CD4-positive, alpha-beta T cell treated with Interleukin-21 for 1 hour (primary cell): ENCODE measurements at places on chromosomes 5 and 9.

DNA sequence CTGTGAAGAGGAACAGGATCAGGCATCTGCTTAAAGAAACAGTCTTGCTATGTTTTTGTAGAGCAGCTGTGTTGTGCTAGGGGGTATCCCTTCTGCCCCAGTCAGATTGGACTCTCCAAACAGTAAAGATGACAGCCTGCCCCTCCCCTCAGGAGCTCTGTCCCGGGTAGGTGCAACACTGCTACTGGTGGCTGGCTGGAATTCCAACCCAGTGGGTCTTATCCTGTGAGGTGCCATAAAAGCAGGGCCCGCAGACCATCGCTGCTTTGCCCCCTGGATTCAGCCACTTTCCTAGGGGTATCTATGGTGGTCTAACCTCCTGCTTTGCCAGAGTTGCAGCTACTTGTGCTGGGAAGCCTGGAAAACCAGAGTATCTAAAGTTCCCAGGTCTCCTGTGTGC, 114.6 kb upstream of the PPP1R2B start:
- DNase-seq = no peak

- no peak for DNase-seq
These were observed 165.0 kb upstream of the MPDZ start for GRCh38 chr9:13444245-13445102.

DNA sequence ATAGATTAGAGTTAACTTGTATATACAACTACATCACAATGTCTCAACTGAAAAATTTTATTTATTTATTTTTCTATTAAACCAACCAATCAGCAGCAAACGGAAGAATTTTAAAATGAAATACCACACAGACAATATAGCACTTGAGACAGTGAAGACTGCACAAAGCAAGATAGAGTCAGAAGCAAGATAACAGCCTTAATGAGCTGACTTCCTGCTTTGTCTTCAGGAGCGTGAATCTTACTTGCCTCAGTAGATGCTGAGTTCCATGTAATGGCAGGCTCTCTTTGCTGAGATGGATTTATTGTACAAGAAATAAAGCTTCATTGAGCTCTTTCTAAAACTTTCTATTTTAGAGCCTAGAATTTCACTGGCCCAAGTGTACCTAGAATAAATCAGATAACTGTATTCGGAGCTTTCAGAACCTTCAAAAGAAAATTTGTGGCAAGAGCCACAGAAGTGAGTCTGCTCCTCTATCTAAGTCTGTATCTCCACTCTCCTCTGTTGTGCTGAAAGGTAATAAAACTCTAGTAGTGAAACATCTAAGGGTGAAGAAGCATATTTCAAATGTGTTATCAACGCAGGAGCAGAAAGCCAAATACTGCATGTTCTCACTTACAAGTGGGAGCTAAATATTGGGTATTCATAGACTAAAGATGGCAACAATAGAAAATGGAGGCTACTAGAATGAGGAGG, 83.3 kb upstream of the ANKRD55 start:
- DNase-seq = no peak

DNA sequence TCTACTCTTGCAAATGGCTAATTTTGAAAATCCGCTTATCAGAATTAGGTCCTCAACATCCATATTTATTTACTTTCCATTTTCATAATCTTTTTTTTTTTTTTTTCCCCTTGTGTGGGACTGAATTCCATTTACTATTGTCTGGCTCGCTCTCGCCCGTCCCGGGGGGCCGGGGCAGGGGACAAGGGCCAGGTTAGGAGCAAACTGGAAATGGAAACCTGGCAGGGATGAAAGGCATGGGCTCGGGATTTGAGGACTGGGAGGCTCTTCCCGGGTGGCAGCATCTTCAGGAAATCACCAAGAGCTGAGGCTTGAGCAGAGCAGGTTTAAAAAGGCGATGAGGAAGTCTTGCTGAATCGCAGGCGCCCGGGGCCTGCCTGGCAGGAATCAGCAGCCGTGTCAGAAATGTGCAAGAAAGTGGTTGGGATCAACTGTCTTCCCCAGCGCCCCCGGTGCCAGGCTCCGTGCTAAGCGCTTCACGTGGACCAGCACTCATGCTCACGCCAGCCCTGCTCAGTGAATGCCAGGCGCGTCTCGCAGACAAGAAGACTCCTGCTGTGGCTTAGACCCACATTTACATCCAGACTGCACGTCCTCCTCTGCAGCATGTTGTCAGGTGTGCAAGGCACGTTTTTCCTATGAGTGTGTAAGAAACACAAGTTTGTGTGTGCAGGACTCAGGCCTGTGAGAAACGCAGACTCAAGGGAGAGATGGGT, 66.3 kb upstream of the UNC5A start:
- no peak for DNase-seq

DNA sequence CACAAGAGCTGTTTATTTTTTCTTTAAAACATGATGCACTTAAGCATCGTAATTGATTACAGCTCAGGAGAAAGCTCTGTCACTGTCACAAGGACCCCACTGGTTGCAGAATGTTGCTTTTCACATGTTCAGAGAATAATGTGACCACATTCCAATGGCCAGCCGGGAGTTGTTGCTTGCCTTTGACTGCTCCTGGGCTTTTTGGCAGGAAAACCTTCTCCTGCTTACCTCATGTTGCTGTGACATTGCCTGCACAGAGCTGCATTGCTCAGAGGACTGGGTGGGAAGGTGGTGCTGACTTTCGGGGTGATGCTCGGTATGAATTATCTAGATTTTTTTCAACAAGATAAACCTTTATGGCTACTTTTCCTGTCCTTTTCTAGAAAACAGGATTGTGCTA, 88.2 kb downstream of the PALM2AKAP2 start:
- no peak for DNase-seq

DNA sequence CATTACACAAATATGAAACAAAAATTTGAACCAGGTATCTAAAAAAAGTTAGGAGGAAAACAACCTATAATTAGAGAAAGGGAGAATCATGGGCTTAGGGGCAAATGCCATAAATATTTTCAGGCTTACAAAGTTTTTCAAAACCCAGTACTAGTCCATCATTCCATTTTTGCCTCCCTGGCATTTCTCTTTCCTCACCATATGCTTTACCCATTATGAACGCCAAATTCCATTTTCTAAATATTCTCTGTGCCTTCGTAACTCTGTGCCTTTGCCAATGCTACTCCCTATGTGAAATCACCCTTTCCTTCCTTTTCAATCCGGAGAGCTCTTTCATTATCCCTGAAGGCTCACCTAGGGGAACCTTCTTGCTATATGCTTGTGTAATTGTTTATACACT, 434.1 kb downstream of the ZSWIM6 start:
- DNase-seq = no peak

GRCh38 chr9:27537027-27537435, 7.4 kb upstream of the MOB3B start:
- DNase-seq = no peak

DNA sequence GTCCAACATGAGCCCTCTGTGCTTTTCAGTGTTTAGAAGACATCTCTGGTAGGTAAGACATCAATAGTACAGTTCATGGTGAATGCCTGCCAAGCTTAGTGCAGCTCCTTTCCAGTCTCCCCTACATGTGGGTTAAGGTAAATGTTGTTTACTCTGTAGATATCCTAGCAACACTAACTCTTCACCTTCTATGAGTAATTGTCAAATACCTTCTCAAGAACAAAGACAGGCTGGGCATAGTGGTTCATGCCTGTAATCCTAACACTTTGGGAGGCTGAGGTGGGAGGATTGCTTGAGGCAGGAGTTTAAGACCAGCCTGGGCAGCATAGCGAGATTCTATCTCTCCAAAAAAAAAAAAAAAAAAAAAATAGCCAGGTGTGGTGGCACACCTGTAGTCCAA, 18.7 kb upstream of the RASGRF2 start:
- DNase-seq = no peak

DNA sequence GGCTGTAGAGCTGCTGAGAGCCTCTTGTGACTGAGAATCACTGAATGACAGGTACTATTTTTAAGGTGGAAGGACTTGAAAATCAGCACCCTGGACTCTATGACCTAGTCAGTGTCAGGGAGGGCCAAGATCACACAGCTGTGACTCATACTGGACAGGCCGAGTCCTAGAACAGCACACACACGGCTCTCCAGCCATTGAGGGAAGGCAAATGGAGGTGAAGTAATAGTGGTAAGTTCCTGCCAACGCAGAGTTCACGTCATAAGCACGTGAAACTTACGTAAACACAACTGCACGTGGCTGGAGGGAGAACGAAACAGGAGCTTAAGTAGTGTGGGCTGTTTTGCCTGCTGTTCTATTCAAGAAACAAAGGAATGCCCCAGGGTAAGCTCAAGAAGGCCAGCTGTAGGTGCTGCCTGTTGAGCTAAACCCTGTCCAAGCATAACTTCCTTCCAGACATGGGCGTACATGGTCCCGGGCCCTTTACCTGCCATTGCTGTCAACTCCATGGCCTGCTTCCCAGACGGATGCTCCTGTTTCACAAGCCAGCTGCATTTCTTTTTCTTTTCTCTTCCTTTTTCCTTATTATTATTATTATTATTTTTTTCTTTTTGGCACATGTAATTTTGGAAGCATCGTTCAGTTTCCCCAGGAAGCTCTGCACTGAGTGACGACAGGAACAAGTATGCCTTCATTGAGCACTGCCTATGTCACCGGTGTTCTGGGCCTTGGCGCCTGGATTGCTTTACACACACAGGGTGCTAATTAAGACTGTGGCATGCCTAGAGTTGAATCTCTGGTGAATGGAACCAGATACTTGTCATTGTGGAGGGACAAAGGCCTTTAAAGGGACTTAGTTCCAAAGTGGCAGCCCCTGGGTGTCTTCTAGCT, 10.2 kb upstream of the LCP2 start:
- no peak for DNase-seq

DNA sequence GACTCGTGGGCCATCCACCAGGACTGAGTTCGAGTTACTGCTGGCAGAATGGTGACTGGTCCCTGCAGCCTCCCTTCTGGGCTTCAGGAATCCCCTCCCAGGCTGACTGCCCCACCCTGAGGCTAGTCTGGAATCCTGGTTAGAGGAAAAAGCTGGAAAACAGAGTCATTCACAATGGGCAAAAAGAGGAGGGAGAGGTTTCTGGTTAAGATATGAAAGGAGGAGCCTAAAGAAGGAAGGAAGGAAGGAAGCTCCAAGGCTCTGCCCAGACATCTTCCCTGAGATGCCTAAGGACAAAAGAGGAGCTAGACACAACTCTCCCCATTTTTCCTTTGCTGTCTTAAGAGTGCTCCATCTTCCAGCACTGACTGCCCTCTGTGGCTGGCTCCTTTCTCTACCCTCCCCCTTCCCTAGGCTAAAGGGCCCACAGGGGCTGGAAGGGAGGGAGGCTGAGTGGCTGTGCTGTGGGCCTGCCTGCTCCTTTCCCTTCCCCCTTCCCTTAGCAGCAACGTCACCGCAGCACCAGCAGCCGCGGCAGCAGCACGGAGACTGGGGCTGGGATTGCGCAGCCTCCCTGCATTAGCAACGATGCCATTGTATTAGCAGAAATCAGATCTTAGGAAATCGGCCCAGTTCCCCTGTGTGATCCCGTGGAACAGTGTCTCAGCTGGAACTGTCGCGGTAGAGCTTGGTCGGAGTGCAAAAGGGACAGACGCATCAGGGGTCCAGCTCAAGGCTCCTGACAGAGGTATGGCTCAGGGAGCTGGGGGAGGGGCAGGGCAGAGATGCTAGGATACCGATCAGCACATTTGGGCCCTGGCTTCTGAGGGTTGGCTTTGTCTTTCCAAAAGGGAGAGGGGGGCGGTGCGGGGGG, 48.7 kb downstream of the RUSC2 start:
- DNase-seq = no peak

DNA sequence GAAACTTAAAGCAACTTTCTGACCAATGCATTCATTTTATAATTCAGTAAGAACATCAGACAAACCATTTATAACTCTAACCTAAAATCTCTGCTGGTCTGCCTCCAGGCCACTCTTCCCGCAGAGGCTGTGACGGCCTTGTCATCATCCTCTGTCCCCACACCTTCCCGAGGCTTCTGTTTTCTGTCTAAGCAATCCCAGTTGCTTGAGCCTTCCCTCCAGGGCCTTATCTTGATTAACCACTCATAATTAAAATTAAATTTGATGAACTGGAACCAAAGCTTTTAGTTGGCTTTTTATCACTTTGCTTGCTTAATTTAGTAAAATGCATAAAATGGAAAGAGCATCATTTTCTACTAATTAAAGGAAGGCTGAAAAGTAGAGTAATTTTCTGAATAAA, 312.4 kb downstream of the DIRAS2 start:
- DNase-seq = no peak

DNA sequence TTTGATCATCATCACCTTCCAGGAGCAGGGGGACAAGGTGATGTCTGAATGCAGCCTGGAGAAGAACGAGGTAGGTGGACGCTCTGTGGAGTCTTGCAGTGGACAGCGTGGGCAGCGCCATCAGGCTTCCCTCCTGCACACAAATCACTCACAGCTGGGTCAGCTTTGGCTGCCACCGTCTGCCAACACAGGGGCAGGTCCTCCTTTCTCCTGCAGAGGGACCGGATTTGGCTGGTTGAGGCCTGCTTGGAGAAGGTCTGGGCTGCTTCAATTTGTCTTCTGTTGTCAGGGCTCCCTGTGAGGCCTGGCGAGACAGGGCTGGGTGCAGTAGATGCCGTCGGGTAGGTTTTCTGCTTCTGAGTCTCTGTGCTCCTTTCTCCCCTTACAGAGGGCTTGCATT, 180.6 kb downstream of the CACNA1B start:
- no peak for DNase-seq
